ENCODE measurements at places on chromosomes 5 and 9.

- DNase-seq, result no peak
Measured at GRCh38 chr5:14668181-14668591, 3.7 kb downstream of the OTULIN start.

DNA sequence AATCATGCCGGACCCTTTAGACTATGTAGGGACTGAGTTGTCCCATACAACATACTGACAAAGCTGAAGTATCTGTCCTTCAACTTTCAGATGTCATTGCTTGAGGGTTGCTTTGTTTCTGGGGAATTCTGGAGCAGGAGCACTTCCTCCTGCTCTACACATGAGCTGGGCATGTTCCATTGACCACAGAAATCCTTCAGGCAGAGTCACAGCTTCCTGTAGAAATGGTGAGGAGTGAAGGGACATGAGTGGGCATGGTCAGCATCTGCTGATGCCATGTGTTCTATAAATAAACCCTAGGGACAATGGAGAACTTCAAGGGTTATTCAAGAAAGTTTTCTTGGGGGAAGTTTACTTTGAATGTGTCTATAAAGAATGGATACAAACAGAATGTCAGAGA, 296.6 kb upstream of the FBXL7 start:
- no peak for DNase-seq

DNA sequence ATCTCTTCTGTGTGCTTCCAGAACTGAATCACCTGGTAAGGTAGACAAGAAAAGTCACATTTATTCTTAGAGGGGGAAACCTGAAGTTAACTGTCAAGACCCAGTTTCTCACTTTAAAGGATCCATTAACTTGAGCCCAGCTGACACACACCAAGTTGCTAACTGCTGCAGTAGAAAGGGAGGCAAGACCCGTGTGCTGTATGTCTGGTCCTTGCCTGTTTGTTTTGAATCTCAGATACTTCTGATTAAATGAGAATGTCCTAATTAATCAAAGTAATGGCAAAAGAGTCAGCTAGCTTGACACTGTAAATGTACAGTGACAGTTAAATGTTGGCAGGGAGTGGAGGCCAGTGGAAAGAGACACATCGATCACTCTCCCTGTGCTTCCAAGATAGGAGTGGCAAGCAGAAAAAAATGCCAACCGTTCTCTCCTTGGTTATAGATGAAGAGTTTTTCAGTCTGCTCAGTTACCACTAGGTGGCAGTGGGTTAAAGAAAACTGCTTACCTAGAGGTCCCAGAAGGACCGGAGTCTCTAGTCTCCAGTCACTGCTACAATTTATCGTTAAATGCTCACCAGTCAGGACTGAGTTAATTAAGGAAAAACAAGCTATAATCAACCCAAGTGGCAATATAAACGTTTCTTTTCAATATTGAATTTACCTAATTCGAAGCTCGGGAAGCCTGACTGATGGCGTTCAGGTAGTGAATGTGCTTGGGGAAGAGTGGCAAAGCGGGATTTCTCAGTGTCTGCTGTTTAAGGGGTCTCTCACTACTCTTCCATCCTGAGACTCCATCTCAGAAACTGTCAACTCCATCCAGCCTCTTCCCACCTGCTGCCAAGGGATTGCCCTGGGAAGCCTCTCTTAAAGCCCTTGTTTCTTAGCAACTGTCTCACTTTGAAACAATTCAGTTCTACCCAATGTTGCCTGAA, 18.4 kb downstream of the LSM11 start:
- DNase-seq, result no peak

DNA sequence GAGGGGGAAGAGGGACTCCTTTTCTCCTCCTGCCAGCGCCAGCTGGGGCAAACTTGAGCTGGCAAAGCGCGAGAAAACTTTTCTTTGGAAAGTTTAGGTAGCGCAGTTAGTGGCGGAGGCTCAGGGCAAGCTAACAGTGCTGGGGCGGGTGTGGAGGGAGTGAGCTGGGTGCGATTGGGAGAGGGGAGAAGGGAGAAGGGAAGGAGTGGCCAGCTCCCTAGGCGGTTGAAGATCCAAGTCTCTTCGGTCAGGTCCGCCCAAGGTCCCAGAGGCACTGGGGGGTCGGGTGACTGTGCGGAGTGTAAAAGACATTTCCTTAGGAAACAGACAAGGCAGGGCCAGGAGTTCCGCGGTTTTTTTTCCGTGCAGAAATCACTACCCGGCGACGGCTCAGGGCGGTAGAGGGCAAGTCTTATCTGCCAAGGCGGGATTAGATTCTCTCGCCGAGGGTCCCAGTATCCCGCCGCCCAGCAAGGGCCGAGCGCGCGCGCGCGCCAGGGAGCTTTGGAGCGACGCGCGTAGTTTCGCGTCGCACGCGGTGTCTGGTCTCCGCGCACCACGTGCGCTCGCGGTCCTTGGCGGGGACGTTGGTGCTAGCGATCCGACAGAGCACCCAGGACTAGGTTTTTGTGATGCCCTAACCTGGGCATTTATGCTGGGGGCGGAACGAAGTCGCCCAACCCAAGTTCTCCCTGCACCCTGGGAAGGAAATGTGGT, 33.6 kb upstream of the NFIB start:
- DNase-seq, result no peak

All from NCI-H2081 treated with DMSO at 0.1 percent for 48 hours (cell line).